ENCODE measurements at places on chromosomes 12 and 14.

DNA sequence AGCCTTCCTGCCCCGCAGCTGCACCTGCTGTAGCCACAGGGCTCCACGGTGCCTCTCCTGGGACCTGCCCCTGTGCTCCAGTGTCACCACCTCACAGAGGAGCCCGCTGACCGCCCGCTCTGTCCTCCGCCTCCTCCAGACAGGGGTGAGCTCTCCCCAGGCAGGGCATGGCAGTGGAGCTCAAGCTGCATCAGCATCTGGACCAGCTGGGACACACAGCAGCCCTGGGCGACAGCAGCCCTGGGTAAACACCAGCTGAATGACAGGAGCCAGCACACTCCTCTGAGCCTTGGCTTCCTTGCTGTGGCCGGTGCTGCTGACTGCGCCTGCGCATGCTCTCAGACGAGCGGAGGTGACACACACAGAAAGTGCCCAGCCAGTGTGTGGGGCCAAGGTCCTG lies 22.0 kb downstream of the CHGA start:
- no peak for DNase-seq

- DNase-seq = no peak
These were observed 145.7 kb downstream of the NUAK1 start for GRCh38 chr12:105992849-105993740.

GRCh38 chr12:125181107-125181506 lies 115.9 kb downstream of the AACS start:
- DNase-seq = no peak

DNA sequence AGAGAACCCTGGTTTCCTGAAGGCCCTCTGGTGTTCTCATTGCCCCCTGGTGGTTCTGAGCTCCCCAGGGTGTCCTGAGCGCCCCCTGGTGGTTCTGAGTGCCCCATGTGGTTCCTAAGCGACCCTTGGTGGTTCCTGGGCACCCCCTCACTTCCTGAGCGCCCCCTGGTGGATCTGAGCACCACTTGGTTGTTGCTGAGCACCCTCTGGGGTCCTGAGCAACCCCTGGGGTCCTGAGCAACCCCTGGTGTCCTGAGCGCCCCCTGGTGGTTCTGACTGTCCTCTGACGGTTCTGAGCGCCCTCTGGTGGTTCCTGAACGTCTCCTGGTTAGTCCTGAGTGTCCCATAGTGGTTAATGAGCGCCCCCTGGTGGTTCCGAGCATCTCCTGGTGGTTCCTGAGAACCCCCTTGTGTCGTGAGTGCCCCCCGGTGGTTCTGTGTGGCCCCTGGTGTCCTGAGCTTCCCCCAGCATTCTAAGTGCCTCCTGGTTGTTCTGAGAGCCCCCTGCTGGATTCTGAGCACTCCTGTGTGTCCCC lies 568.3 kb downstream of the TMEM121 start:
- peak; percentile 73 for DNase-seq
